ENCODE measurements at places on chromosomes 13 and 19.

DNA sequence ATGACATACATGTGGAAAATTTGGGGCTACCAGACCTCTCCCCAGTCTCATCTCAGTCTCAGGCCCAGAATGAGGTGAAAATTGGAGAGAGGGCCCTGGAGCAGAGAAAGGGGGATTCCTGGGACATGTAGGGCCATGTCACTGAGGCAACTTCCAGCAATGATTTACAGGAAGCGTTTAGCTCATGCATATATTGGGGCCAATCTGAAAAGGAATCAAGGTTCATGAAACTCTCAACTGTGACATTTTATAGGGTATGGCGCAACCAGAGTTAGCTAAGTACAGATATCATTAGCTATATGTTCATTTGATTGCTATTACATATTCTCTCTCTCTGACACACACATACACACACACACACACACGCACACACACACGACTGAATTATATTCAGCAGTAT is 86.3 kb downstream of the RNASEH2B start:
- no peak for DNase-seq

DNA sequence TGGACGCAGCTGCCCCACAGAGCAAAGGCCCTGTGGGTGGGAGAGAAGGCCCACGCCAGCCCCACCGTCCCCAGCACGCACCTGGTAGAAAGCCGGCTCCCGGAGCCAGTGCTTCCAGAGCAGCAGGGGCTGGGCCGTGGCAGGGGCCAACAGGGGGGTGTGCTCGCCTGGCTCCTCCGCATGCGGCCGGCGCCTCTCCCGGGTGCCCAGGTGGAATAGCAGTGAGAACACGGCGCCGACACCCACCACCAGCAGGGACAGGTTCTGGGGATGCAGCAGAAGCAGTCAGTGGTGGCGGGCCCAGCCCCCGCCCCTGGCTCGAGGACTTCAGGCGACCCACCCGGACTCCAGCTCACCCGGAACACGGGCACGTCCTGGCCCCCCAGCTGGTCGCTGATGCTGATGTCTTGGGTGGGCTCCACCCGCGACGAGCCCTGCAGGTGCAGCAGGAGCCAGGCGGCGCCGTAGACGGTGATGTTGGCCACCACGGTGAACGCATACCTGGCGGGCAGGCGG is 8.9 kb downstream of the TEKTIP1 start:
- no peak for DNase-seq

GRCh38 chr13:103703246-103703645 is 637.0 kb upstream of the SLC10A2 start:
- DNase-seq = no peak

DNA sequence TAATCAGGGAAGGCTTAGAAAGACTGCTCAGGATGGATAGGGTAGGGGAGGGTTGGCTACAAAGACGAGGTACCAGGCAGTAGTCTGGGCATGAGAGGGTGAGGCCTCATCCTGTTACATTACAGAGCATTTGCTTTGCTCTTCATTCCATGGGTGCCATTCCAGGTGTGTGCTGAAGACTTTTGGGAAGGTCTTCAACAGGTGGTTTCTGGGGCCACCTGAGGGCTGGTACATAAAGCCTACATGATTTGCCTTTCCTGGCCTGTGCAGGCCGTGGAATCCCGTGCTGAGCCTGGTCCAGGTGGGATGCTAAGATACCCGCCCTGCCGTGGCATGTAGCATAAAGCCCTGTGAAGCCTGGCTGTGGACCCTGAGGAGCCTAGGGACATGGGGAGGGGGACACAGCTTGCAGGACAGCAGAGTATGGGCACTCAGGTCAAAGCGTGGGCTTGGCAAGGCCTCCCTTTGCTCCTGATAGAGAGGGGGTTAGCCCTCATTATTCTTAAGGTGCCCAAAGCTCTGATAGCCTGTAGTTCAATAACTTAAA is 55.6 kb upstream of the ZNF536 start:
- no peak for DNase-seq

DNA sequence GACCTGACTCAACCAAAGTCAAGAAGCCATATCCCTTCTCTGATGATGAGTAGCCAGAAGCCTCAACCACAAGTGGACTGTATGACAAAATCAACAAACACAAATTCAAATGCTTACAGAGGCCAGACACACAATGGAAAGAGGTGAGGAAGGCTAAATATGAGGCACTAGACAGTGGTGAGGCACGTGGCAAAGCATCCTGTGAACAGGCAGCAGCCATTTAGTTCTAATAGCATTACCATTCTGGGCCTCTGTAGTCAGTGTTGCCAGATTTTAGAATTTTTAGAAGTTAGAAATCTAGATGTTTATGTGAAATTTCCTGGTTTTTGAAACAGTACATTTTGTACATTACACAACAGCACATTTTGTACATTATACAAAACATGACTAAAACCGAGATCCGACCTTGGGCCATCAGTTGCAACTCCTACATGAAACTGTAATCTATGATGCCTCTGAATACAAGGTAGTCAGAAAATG is 403.3 kb downstream of the COG6 start:
- DNase-seq = no peak

GRCh38 chr13:95233026-95233635 is 68.1 kb downstream of the ABCC4 start:
- DNase-seq = no peak

DNA sequence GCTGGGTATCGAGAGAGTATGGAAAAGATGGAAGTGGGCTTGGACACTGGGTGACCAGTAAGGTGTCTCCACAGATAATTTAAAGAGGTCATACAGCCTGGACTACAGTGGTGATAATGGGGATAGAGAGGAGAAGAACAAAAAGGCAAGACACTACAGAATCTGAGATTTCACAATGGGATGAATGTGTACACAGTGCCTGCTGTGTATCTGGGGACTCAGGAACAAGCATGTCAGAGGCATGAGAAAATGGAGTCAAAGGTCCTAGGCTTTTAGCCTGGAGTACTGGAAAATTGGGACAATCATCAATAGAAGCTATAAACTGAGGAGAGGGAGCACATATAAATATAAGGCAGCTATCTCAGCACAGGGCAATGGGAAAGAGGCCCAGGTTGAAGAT is 69.4 kb downstream of the TSC22D1 start:
- no peak for DNase-seq

- no peak for DNase-seq
These were observed 44.4 kb upstream of the NPAS1 start for GRCh38 chr19:46975011-46975924.

DNA sequence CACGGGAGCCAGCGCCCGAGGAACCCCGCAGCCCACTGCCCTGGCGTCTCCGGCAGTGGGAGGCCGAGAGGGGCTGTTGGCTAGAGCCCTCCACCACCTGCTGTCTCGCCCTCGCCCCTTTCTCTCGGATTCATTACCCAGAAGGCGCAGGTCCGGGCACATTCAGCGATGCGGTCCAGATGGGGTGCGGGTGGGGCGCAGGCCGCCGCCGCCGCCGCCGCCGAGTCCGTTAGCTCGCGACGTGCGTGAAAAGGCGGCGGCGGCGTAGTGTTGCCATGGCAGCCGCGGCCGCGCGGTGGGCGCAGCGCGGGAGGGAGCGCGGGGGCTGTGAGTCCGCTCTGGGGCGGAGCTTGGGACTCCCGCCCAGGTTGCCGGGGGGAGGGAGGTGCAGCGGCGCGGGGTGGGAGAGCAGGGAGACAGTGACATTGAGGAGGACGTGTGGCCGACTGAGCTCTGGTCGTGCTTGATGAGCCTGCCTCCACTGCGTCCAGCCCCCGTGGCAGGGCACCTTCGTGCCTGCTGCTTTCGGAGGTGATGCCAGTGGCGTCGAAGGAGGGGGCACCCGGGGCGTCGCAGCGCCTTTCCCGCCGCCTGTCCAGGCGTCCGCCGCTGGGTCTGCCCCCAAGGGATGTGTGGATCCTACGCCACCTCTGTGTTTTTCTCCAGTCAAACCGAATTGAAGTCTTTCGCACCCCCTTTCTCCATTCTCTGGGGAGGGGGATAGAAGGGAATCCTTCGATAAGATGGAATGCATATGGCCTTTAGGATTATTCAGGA is at the start of gene KATNAL1:
Gene KATNAL1 (minus strand): TSS at position 358 of the 777 bp plus-strand sequence. CDS start 23,774 bp downstream, outside the sequence.
- peak; percentile 50 for DNase-seq

- no peak for DNase-seq
These were observed 6.6 kb upstream of the OR10H5 start for GRCh38 chr19:15780610-15781418.

DNA sequence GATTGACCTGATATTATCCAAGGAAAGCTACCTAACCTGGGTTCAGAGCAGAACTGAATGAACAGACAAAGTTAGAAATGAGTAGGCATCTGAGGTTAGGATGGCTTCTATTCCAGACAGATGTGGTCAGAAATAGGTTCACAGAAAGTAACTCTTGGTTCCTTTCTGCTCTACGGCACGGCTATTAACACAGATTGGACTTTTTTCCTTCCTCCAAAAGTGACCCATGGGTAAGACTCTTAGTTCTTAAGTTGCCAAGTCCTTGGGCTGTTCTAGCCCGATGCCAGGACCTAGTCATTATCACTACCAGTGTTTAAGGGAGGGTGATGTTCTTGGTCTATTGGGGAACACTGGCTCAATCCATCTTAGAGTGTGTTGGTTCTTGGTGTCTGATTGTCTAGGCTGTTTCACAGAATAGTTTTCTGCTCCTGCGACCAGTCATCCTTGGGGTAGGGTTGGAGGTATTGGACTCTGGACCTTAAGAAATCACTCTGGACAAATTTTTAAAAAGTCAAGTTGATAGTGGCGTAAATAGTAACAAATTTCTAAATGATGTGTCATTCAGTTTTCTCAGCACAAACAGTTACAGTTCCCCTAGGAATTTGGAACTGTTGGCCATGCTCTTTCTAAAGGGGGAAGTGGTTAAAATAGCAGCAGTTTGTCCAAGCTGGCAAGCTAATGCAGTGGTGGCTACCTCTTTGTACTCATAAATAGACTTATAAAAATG is 60.1 kb upstream of the MYCBP2 start:
- DNase-seq = no peak

GRCh38 chr19:36719687-36720556 is 32.5 kb downstream of the ZNF567 start:
- DNase-seq = no peak

GRCh38 chr19:31543456-31543855 is 194.2 kb upstream of the TSHZ3 start:
- DNase-seq = no peak

DNA sequence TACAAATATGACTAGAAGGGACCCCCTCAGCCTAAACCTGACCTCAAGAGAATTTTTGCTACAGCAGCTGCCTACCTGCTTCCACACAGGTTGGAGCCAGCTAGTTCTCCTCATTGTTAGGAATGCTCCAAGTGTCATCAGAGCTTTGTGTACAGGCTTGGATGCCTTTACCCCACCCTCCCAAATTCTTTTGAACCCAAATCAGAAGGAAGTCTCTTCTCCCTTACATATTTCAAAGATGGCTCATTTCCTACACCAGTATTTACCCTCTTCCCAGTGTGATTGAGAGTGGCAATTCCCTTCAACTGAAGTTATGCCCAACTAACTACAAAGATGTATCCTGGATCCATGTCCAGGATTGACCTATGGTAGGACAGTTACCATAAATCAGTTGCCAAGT is 323.2 kb downstream of the OXGR1 start:
- no peak for DNase-seq

DNA sequence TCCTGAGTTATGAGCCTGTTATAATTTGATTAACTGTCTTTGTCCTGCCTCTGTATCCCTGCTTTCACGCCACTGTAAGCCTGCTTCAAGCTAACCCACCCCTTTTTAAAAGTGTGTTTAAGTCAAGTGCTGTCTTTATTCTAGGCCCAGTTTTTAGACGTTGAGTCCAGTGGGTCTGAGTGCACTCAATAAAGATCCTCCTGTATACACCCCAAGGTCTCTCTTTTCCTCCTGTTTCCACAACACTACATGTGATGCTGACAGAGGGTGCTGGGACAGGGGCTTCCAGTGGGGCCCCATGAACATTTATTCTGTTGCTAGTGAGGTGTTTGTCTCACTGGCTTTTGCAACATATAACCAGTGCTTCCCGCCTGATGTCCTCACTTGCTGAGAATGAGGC is 6.7 kb upstream of the F2RL3 start:
- no peak for DNase-seq

- no peak for DNase-seq
These were observed 934.6 kb downstream of the SLITRK1 start for GRCh38 chr13:82947683-82948082.

GRCh38 chr13:22662771-22663170 is 518.0 kb upstream of the SGCG start:
- no peak for DNase-seq

DNA sequence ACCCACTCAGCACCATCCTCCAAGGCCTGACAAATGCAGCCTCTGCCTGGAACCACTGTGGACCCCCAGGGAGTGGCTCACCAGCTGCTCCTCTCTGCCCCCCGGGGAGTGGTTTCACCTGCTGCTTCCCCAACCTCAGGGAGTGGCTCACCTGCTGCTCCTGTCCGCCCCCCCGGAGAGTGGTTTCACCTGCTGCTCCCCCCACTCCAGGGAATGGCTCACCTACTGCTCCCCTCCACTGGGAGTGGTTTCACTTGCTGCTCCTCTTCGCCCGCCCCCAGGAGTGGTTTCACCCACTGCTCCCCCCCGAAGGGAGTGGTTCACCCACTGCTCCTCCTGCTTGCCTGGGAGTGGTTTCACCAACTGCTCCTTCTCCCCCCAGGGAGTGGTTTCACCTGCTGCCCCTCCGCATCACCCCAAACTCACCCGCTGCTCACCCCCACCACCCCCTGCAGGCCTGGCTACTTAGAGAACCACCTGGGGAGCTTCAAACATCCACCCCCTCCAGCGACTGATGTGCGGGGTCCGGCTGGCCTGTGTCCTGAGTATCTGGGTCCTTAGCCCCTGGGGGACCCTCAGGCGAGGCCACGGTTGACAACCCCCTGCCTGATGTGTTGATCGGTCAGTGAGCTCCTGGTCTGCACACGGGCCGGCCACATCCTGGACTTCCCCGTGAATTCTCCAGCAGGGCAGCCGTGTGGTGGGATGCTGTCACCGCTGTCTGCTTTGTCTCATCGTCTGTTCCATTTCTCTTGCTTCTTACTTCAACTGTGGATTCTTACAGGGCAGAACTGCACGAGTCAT is 14.6 kb upstream of the TMEM255B start:
- no peak for DNase-seq

DNA sequence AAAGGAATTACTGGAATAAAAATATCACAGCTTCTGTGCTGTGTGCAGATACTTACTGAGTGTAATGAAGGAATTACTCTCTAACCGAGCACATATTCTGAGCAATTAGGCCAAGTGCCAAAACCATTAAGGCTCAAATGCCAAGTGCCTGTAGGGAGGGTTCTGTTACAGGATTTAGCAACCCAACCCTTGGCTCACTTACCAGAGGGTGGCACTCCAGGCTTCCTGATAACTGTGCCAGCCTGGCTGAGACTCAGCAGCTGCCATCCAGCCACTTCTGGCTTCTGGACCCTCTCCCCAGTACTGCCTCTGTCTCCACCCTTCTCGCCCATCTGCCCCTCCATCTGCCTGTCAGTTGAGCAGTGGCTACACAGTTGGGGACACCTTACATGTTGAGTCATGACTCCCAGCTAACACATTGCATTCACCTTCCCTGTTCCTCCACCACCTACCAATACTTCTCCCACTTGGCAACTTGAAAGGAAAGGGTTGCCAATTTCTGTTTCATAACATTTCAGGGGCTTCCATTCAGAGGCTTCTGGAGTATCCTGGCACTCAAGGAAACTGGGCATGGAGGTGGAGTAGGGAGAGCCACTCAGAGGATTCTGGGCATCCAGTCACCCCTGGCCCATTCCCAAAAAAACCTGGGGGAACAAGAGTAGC is 110.5 kb downstream of the COG6 start:
- DNase-seq = no peak

GRCh38 chr13:43787997-43788396 is 1.2 kb upstream of the ENOX1 start:
- no peak for DNase-seq

Data from stimulated activated CD4-positive, alpha-beta T cell treated with anti-CD3 and anti-CD28 coated beads, Interleukin-1b, Interleukin-23, amount 100 ng/mL, for 24 hours (primary cell).